ENCODE measurements at places on chromosomes 5 and 9.

GRCh38 chr9:137786511-137786920 is 91.1 kb upstream of the CACNA1B start:
- no peak for DNase-seq

- no peak for DNase-seq
These were observed 48.9 kb downstream of the GNAQ start for GRCh38 chr9:77982581-77983319.

GRCh38 chr5:89542736-89543135 is 659.8 kb upstream of the MEF2C start:
- no peak for DNase-seq

DNA sequence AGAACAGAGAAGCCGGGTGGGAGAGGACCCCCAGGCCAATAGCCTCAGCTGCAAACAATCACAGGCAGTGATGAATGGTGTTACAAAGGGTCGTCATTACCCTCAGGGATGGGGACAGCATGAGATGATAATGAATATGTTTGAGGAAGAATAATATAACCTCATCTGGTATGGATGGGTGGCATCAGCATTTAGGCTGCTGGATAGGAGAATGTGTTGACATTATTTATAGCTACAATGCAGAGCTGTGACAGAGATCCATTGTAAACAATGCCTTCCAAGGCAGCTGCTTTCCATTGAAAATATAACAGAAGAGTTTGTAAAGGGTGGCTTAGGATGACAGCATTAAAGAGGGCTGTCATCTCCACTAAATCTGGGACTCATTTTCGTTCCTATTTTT is 365.5 kb downstream of the KCNN2 start:
- no peak for DNase-seq

Data from activated CD4-positive, alpha-beta T cell treated with anti-CD3 and anti-CD28 coated beads, Interleukin-2, amount 50 U/mL, for 16 hours (primary cell).